ENCODE measurements at places on chromosomes 13 and 19. TPM values are rescaled to one million over a fixed set of nuclear protein-coding genes. Genes with fewer than 3 reads are reported as not detected.

The FCER2 gene
- not detected for total RNA-seq

The CBY2 gene
- total RNA-seq, result not detected

The FLT3LG gene
- total RNA-seq, result 1.8 TPM

The KLHL1 gene
- not detected for total RNA-seq

The ZNF723 gene
- total RNA-seq, result not detected

The IGFL3 gene
- total RNA-seq, result 0.32 TPM

The GRIN2D gene
- total RNA-seq, result 0.15 TPM

The SWSAP1 gene
- total RNA-seq, result 0.65 TPM

The OR7D4 gene
- not detected for total RNA-seq

The OXGR1 gene
- total RNA-seq, result not detected

The METTL21C gene
- total RNA-seq, result not detected

The C1QTNF9B gene
- total RNA-seq, result not detected

The TEX29 gene
- total RNA-seq, result not detected

The CEACAM8 gene
- total RNA-seq, result not detected

The PALM3 gene
- not detected for total RNA-seq

The ZNF555 gene
- 6.8 TPM for total RNA-seq

The CGB8 gene
- total RNA-seq, result not detected

The PCDH8 gene
- not detected for total RNA-seq

The ZNF729 gene
- total RNA-seq, result not detected

The FCAR gene
- not detected for total RNA-seq

The TTC9B gene
- not detected for total RNA-seq

The TEKTIP1 gene
- total RNA-seq, result not detected

The LILRB1 gene
- not detected for total RNA-seq

The CA11 gene
- 1.2 TPM for total RNA-seq

The SMIM17 gene
- total RNA-seq, result not detected

The MAP4K1 gene
- 0.15 TPM for total RNA-seq

The SEMA6B gene
- 71.8 TPM for total RNA-seq

The S1PR4 gene
- total RNA-seq, result 2.3 TPM

The PABPC3 gene
- total RNA-seq, result under 0.01 TPM

The KLK15 gene
- total RNA-seq, result not detected

The SCGB2B2 gene
- total RNA-seq, result under 0.01 TPM

Data from epithelial cell of umbilical artery (primary cell).